GM04503 (cell line): ENCODE measurements at places on chromosomes 2 and 18.

DNA sequence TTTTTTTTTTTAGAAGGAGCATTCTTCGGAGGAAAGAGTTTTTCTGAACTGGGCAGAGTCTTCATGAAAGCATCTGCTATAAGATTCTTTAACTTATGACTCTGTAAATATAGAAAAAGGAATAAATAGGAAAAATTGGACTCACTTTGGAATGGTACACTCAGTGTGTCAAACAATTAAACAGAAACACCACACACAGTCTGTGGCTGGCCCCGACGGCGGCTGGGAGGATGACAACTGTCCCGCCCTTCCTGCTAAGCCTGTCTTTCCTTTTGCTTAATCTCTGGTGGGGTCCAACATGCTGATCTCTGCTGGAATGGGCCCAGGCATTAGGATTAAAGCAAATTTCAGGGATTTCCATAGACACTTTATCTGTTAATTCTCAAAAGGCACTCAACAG, 12.5 kb upstream of the RAB31 start:
- no peak for DNase-seq

DNA sequence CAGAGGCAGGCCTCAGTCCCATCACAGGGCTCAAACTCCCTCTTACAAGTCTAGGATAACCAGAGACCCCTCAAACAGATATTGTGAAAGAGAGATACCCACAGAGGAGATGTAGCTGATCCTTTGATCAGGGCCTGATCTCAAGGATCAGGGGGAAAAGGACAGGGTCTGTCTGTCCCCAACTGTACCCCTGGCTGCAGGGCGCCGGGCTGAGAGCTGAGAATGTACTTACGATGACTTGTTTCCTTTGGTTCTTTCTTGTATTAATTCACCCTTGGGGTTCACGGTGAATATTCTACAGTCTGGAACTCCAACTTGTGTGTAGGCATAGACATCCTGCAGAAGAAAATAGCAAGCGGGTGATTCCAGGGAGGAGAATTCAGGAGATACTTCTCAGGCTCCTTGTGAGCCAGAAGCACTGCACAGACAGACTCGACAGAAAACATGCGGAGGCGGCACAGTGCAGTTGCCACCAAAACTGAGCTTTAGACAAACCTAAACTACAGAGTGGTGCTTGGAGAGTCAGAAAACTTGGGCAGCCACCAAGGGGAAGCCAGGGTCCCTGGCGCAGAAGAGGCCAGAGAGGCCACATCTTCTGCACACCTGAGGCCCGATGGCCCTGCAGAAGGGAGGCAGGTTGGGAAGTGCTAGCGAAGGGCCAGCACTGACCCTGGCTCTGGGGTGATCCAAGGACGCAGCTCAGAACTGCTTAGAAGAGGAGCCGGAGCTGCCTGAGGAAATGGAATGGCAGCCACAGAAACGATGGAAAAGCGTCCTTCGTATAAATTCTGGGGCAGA, 73.9 kb downstream of the EMILIN2 start:
- no peak for DNase-seq

- DNase-seq, result no peak
Observed at GRCh38 chr2:27552941-27553340, 29.9 kb upstream of the ZNF512 start.

DNA sequence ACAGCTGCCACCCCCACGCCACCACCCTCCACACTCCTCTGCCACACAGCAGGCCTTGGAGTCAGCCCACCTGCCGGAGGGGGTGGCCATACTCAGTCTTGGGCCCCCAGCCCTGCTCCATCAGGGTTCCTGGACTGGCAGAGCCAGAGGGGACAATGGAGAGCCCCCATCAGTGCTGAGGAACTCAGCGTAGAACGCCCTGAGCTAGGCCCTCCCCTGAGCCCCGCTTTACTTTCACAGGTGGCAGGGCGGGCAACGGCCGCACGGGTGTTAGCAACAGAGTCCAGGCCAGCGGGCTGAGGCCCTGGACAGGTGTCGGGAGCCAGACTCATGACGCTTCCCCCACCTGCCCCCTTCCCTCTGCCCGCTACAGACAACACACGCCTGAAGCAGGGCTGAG, 47.1 kb downstream of the FOSL2 start:
- DNase-seq, result no peak

- DNase-seq, result no peak
Observed at GRCh38 chr2:3112131-3112530, 265.5 kb downstream of the EIPR1 start.

- no peak for DNase-seq
Observed at GRCh38 chr18:23618862-23619387, 32.6 kb upstream of the NPC1 start.

DNA sequence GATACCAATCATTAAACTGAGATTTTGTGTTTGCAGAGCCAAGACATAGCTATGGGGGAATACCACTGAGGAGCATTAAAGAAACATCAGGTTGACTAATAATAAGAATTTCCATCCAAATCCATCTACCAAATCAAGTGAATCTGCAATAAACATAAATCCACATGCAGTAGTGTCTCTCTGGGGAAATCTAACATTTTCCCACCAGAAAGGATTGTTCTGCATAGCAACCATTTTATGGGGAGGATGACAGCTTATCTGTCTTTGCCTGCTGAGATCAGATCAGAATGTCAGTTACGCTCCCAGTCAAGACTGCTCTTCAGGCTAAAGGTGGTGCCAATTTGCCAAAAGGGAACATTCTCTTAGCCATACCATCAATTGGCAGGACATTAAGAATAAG, 1098.9 kb upstream of the CHAC2 start:
- DNase-seq, result no peak

- DNase-seq, result no peak
Observed at GRCh38 chr2:189685540-189686229, 11.2 kb downstream of the ANKAR start.

- DNase-seq, result no peak
Observed at GRCh38 chr2:231337807-231338759, 57.4 kb upstream of the B3GNT7 start.

GRCh38 chr2:192139813-192140212, 54.9 kb downstream of the TMEFF2 start:
- DNase-seq, result no peak

- DNase-seq, result no peak
Observed at GRCh38 chr2:72012886-72013574, 134.6 kb downstream of the CYP26B1 start.

DNA sequence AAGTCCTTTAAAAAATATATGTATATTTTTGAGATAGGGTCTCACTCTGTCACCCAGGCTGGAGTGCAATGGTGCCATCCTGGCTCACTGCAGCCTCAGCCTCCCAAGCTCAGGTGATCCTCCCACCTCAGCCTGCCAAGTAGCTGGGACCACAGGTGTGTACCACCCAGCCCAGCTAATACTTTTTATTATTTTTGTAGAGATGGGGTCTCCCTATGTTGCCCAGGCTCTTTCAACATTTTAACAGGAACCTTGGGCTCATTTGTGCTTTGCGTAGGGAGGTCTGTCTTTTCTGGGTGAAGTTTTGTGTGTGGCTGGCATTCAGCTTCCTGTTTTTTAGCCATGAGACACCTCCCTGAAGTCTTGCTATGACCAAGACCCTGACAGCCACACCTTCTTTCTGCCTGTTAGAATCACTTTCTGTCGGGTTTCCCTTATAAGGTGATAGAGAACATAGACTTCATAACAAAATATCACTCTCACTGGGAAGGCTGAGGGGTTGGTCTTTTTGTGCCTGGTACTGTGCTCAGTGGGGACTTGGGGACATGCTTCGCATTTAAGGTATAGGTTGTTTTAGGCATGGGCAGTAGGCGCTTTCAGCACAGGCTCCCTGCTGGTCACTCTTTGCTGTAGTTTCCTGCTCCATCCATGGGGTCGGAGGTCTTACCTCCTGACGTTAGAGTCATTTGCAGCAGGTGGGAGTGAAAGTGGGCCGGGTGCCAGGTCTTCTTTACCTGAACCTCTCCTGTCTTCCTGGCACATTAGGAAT, 3.4 kb downstream of the RAB31 start:
- DNase-seq, result no peak

DNA sequence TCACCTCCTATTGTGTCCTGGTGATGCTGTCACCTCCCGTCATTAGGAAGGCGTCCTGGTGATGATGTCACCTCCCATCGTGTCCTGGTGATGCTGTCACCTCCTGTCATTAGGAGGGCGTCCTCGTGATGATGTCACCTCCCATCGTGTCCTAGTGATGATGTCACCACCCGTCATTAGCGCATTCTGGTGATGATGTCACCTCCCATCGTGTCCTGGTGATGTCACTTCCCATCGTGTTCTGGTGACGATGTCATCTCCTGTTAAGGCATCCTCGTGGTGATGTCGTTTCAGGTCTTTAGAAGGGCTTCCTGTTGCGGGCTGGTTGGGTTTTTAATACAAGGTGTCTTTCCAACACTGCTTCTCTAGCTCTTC, 40.7 kb downstream of the CTDP1 start:
- no peak for DNase-seq

- no peak for DNase-seq
Observed at GRCh38 chr18:378079-378478, 110.2 kb upstream of the THOC1 start.

DNA sequence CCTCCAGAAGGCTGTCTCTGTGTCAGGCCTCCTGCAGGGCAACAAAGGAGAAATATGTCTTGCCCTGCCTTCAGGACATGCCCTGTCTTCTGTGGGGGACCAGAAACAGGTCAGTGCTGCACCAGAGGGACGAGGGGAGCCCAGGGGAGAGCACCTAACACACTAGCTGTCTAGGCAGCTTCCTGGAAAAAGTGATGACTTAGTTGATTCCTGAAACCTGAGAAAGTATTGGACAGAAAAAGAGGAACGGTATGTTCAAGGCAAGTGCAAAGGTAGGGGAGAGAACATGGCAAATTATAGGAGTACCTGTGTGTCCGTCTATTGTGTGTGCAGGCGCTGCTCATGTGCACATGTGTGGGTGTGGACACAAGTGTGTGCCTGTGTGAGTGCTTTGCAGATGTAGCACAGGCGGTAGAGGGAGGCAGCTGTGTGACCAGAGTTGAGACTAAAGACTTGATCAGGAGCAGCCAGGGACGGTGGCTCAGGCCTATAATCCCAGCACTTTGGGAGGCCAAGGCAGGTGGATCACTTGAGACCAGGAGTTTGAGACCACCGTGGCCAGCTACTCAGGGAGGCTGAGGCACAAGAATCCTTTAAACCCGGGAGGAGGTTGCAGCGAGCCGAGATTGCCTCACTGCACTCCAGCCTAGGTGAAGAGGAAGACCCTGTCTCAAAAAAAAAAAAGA, 119.5 kb downstream of the GYPC start:
- DNase-seq, result no peak

GRCh38 chr2:44927985-44928482, 13.5 kb upstream of the SIX3 start:
- no peak for DNase-seq

DNA sequence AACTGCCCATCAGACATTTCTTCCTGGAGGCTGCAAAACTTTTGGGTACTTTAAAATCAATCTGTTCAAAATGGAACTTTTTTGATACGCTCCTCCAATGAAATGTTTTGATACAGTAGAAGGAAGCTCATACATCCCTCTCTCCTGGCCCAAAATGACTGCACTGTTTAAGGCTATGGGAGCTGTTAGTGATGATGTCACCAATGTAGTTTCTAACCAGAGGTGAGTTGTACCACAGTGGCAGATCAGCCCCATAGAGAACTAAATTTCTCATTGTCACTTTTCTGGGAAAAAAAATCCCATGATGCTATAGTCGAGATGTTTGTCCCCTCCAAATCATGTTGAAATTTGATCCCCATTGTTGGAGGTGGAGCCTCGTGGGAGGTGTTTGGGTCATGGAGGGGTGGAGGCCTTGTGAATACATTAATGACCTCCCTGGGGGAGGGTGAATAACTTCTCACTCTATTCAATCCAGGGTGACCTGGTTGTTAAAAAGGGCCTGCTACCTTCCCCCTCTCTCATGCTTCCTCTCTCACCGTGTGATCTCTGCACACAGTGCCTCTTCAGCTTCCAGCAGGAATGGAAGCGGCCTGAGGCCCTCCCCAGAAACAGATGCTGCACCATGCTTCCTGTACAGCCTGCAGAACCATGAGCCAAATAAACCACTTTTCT, 117.4 kb upstream of the NPAS2 start:
- no peak for DNase-seq

DNA sequence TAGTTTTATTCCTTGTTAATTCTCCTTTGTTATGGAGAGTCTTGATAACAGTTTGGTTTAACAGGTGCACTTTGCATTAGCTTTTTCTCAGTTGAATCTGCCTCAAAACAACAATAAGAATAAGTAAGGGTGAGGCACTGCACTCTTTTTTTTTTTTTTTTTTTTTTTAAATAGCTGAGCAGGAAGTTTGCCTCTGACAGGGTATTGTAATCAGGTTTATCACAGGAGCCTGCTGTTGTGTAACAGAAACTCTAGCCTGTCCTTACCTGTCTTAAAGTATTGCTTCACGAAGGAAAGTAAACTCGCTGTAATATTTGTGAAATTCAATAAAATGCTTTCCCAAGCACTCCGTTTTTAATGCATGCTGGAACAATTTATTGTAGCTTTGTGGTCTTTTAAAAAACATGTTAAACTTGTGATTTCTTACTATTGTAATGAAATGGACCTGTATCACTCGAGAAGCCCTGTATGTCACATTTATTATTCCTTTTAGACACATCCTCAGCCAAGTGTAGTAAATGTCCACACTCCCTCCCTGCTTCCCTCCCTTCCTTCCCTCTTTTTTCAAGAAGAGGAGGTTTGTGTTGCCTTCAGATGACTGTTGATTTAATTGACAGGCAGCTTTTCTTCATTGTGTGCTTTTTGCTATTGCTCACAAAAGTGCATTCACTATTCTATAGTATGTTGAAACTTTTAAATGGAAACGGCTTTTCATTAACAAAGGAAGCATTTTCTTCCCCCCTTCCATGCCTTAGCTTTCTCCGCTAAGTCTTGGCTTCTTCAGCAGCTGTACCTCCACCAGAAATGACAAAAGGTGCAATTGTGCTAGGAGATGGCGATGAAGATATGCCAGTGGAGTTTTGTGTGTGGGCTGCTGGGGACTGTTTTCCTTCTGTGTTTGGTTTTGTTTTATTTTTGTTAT, 52.7 kb downstream of the TAF1B start:
- DNase-seq, result no peak

DNA sequence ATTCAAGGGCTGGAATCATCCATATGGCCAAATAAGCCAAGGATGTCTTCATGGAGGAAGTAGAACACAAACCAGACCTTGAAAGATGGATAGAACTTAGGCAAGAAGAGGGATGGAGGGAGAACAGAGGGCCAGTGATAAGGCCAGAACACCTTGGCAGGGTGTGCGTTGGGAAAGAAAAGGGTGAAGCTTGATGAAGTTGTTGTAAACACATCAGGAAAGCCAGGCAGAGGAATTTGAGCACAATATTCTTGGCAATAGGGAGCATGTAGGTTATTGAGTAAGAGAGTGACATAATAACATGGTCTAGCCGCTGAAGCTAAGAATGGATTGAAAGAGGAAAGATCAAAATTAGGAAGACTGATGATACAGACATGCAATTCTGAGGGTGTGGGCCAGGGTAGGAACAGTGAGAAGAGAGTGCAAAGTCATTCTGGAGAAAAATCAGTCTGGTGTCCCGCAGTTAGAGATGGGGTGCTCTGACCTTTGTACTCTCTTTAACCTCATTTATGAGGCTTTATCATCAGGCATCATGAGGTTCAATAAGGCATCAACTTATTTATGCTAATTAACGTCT, 41.0 kb downstream of the SLC14A2 start:
- DNase-seq, result no peak
